ENCODE measurements at places on chromosomes 11 and 22.

DNA sequence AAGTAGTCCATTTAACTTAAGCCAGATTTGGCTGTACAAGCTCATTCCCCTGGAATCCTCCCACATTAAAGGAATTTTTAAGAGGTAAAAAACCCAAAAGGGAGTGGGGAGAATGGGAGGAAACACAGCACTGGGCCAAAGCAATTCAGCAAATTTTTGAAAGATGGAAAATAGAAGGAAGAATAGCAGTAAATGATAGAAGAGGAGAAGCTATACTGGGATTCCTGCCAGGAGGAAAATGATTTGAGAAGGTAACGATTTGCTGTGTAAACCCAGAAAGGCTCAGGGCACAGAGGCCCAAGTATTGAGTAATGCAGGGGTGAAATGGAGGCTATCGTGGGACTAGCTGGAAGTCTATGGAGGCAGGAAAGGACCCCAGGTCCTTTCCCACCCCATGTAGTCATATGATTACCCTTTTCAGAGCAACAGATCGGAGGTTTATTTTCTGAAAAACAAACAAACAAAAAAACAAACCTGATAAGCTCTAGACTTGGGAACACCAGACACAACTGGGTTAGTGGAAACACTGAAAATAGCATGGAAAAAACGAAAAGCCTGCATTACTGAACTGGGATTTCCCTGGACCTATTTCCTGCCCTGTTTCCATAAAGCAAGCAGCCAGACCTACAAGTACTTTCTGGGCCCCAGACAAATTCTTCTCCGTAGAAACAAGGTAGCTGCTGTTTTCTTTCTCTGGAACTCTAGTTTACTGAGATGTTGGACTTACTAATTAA lies 140.0 kb downstream of the SWAP70 start:
- DNase-seq, result no peak

DNA sequence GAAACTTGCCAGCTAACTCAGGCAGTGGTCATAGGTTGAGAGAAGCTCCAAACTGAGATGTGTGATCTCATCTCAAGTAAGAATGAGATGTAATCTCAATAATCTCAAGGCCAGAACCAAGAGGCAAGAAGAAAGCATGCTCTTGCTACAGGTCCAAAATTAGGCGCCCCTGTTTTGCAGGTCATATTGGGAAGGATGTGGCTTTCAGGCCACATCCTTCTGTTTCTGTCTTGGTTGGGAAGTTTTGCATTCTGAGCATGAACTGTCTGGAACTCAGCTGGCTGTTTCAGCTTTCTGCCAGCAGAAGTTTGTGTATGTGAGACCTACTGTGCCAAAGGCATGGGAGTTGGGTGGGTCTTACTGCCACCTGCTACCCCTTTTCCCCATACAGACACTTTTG lies 67.5 kb upstream of the MS4A8 start:
- DNase-seq, result no peak

DNA sequence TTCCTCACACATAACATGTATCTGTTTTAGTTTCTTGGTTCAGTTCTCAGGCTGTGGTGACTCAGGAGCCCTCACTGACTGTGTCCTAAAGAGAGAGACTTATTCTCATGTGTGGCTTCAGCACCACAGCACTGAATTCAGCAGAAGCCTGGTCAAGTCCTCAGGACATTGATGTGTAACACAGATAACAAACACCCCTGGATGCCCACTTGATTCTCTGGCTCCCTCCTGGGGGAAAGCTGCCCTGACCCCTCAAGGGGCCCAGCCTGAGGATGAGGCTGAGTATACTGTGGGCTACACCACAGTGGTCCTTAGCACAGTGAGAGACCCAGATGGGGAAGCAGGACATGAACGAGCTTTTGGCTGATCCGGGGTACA lies 87.2 kb upstream of the VPREB1 start:
- peak; percentile 15 for DNase-seq

DNA sequence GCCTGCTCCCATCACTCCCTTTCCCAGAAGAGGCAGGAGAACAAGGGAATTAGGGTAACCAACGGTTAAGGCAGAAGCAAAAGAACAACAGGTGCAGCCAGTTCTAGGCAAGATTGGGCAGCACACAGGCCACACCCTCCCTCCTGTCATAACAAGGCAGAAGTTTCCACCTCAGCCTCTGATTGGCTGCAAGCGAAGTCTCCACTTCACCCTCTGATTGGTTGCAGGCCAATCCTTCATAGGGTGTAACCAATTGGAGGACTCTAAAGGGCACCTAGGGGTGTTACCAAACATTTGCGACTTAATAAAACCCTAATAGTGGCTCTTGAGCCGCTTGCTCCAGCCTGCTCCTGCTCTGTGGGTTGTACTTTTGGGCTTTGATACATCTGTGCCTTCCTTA lies 153.8 kb downstream of the CACNA1I start:
- DNase-seq, result no peak

GRCh38 chr11:70423523-70424505 lies 25.5 kb downstream of the CTTN start:
- peak; percentile 57 for DNase-seq

GRCh38 chr11:45924927-45925326 lies 2.5 kb downstream of the LARGE2 start:
- no peak for DNase-seq

DNA sequence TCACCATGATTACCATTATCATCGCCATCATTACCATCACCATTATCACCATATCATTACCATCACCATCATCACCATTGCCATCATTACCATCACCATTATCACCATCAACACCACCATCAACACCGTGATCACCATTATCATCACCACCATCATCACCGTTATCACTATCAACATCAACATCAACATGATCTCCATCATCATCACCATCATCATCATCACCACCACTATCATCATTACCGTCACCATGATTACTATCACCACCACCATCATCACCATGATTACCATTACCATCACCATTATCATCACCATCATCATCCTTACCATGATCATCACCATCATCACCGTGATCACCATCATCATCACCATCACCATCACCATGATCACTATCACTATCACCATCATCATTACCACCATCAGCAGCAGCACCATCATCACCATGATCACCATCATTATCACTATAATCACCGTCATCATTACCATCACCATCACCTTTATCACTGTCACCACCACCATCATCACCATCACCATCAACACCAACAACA lies 753.7 kb downstream of the BRD1 start:
- DNase-seq, result no peak

- DNase-seq, result no peak
Measured at GRCh38 chr11:46247659-46248058, 29.8 kb upstream of the CREB3L1 start.

GRCh38 chr11:69479591-69480271 lies 1.7 kb upstream of the LINC01488 start:
- DNase-seq, result no peak

DNA sequence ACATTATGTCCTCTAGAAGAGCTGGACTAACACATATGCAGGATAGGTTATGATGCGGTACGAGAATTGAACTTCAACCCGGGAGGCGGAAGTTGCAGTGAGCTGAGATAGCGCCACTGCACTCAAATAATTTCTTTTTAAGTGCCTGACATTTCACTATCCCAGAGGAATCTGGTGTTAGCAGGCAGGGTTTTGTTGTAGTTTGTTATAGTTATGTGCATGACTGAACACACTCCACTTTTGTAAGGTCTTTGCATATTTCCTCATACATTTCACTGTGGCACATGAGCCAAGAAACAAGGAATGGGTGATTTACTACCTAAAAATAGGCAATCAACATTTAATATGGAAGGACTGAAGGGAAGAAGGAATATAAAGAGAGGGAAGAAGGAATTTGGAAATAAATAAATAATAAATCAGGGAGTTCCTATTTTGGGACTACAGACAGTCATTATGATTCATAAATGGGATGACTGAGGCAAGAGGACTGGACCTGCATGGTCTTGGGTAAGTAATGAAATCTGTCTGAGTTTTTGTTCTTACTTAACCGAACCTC lies 8.7 kb upstream of the HIPK3 start:
- DNase-seq, result no peak

- no peak for DNase-seq
Measured at GRCh38 chr11:127071606-127072005, 71.0 kb upstream of the KIRREL3 start.

- DNase-seq, result no peak
Measured at GRCh38 chr22:24855794-24856193, 49.8 kb downstream of the SGSM1 start.

Measured in GM06990 (cell line).